Astrocyte of the spinal cord (primary cell): ENCODE measurements at places on chromosomes 1 and 21.

GRCh38 chr1:181392133-181392532 lies 91.2 kb upstream of the CACNA1E start:
- DNase-seq, result no peak

- no peak for DNase-seq
Measured at GRCh38 chr1:201142849-201143725, 11.2 kb downstream of the TMEM9 start.

DNA sequence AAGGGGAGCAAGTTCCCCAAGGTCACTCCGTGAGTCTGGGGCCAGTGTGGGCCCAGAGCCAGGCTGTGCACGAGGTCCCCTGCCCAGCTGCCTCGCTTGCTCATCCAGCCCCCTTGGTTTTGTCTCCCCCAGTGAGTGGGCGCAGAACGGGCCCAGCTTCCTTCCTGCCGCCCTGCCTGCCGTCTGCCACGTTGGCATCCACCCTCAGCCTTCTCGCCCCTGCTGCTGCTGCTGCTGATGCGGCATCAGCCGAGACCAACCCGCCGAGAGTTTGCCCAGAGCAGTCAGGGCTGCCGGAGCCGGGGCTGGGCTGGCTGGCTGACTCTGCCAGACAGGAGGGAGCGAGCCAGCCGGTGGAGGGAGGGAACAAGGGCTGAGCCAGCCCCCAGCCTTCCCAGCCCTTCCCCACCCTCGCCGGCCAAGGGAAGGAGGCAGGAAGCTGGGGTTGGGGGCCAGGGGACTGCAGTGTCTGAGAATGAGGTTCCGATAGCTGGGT lies 31.4 kb upstream of the WASF2 start:
- DNase-seq, result no peak

GRCh38 chr21:21175798-21176334 lies 177.7 kb downstream of the NCAM2 start:
- peak; percentile 27 for DNase-seq

DNA sequence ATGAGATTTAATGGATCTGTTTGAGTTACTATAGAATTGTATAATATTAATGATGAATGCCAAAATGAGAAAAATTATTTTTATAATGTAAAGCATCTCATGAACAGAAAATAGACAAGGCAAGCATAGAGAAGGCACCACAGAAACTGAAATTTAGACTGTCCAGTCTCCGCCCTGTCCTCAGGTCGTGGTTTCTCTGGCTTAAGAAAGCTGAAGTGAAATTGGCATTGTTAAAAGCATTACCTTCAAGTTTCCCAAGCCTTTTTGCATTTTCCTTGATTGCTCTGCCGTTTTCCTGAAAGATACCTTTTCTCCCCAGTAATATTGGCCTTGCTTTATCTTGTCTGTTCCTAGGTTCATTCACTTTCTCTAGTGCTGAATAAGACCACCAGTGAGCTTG lies 58.0 kb downstream of the VPS13D start:
- no peak for DNase-seq

DNA sequence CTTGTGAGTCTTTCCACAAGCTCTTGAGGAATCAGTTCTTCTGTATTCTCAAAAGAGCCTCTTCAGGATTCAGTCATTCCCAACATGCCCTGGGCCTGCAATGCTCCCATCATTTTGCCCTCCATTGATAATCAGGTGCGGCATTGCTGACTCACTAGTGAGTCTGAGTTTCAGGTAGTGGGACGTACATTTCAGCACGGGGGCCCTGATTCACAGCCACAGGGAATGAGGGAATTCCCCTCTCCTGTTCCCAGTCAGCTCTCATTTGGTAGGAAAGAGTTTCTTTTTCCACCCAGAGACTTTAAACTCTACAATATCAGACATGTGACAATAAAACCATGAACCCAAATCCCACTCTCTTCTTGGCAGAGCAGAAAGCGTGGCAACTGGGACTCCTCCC lies 3.7 kb upstream of the IRF6 start:
- DNase-seq, result no peak

GRCh38 chr1:55640708-55641473 lies 425.7 kb upstream of the USP24 start:
- DNase-seq, result peak; percentile 42

- no peak for DNase-seq
Measured at GRCh38 chr1:46558141-46558963, 6.9 kb upstream of the KNCN start.

DNA sequence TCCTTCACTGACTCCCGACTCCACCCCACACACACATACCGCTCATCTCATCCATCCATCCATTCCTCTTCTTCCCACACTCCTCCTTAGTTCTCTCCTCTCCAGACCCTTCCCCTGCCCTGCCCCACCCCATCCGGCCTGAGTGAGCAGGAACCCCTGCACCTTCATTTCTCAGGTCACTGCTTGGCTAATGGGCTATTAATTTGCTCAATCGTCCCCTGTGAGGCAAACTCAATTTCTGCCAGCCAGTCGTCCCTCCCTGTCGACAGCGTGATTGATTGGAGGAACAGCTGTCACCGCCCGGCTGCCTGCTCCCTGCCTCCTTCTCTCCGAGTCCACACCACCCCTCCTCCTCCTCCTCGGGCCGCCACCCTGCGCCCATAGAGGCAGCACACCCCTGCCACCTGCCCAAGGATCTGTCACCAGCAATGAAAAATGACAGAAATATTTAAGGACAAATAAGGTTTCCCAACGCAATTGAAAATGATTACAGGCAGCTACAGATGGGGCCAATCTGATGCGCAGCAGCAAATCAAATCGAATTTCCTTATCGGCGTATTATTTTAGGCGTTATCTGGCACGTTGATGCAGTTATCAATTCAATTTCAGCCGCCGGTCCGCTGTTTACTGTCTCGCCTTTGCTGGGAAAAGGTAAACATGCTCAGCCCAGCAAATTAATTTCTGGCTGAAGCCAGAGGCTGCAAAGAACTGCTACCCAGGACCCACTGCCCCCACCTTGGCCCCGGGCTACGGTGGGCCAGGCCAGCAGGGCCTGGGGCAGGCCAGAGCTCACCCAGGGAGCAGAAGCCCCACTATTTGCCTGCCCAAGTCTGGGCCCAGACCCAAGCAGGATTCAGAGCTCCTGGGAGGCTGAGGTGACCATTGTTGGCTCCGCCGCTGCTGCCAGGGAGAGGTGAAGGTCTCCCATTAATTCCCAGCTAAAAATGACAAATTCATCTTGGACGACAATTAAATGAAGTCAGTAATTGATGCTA lies 71.3 kb downstream of the TMEM53 start:
- DNase-seq, result no peak

DNA sequence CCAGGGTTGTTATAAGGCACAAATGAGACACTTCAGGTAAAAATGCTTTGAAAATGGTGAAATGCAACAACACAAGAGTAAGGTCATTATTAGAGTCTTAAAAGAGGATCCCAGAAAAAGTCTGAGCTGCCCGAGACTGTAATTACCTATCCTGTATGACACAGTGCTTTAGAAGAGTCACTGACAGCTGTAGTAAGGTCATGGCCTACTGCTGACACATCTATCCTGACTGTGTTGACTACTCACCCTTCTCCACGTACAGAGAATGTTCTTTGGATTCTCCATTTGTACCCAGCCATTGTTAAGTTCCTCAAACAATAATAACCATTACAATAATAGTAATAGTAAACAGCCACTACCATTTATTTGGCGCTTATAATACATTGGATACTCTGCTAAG lies 104.4 kb downstream of the CACHD1 start:
- no peak for DNase-seq

DNA sequence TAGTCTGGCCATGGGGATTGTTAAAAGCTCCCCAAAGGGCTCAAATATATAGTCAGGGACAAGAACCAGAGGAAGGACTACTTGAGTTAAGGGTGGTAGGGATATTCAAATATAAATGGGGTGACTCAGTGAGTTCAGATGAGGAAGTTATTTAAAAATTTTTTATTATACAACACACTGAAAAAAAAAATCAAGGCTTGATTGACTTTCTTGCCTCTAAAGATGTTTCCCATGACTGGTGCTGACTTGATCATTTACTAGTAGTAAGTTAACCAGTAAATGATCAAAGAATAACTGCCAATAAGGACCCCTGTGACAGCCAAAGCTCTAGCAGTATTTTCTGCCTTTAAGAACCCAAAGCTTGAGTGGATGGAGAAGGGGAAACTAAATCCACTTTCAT lies 357.6 kb upstream of the NR5A2 start:
- DNase-seq, result no peak

GRCh38 chr1:5991381-5992025 lies 722 bp downstream of the NPHP4 start:
- DNase-seq, result peak; percentile 18

GRCh38 chr1:53643881-53644390 lies 95.0 kb downstream of the GLIS1 start:
- DNase-seq, result no peak

DNA sequence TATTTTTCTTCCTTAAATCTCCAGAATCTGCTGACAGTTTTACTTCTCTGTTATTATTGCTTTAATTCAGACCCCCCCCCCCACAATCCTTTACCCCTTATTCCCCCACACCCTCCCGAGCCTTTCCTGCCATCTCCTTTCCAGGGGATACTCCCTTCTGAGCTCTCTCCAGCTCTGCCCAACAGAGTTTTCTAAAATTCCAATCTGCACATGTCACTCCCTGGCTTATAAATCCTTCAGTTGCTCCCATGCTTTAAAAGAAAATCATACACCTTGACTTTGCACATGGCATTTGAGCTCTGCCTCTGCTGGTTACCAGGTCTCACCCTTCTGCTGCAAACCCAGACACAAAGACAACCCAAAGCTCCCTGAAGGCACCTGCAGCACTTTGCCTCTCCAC lies 11.7 kb upstream of the EPS8L3 start:
- no peak for DNase-seq

DNA sequence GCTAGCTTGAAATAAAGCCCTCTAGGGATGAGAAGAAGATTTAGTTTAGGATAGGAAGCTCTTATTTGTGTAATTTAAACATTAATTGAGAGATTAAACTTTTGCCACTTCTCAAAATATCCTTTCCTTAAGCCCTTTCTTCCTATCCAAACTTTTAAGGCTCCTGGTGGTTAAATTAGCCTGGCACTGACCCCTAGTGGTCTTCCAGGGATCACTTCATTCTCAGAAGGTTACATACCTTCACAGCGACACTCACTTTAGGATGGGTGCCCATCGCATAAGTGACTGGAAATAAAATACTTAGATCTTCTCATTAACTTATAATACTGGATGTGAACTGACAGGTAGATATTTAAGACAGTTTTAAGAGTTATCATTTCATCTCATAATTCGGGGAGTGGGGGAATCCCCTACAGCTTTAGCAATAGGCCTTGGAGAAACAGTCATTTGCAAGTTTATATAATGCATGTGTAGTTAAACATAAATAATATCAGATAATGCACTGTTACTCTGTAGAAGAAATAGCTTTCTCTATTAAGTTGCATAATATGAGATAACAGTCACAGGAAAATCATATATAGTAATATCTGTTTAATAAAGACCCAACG lies 7.4 kb downstream of the LHX9 start:
- peak; percentile 53 for DNase-seq

DNA sequence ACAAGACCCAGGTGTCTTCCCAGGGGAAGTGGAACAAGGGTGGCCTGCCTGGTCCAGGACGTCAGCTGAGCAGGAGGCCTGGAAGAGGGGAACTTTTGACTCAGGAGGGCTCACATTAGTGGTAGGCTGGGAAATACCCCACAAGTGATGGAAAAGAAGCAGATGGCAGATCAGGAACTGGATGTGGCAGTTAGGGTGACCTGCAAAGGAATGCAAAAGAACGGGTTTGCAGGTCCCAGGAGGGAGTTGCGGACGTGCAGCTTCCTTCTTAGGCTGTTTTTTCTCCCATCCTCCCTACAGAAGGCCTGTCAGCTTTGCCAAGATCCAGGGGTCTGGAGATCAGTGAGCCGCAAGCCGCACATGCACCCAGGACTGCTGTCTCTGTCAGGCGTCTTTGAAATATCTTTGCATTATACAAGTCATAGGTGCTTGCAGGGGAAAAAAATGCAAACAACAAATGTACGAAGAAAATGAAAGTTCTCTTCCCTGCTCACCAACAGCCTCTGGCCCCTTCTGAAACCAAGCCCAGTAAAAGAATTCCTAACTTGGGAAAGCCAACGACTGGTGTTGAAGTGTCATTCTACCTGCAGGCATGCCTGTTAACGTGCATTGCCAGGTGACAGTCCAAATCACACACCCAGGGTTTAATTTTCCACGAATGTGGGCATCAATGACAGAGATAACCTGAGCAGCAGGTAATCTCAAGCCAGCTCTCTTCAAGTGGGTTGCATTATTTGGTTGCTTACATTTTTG lies 34.4 kb downstream of the NENF start:
- DNase-seq, result no peak

DNA sequence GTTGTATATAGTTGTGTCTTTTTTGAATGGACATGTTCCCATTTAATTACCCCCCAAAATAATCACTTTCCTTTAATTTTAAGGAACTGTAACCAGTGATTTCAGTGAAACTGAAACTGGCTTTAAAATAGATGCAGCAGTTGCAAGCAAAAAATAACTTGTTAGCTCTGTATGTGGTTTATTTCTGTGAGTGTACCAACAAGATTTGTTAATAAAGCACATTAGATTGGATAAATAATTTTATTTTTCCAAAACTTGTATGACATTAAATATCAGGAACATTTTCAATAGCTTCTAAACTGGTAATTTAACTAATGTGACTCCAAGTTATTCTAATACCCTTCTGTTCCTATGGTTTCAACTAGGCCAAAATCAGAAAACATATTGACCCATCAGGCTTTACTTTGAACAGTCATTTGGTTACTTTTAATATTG lies 184.3 kb upstream of the CACYBP start:
- no peak for DNase-seq

- DNase-seq, result no peak
Measured at GRCh38 chr21:31524140-31524539, 135.4 kb upstream of the SOD1 start.

DNA sequence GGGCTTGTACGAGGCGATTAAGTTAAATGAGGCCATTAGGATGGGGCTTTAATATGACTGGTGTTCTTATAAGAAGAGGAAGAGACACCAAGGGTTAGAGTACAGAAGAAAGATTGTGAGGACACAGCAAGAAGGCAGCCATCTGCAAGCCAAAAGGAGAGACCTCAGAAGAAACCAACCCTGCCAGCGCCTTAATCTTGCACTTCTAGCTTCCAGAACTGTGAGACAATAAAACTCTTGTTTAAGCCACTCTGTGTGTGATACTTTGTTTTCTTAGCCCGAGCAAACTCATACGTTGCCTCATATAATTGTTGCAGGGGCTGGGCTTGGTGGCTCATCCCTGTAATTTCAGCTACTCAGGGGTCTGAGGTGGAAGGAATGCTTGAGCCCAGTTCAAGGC lies 33.6 kb upstream of the RGS16 start:
- no peak for DNase-seq
